NCI-H774 (cell line): ENCODE measurements at places on chromosomes 4 and X.
A peak's percentile ranks its signal among the peaks of the same experiment; 100 is the strongest.

- no peak for DNase-seq
Observed at GRCh38 chr4:18155067-18156041, 133.8 kb upstream of the LCORL start.

DNA sequence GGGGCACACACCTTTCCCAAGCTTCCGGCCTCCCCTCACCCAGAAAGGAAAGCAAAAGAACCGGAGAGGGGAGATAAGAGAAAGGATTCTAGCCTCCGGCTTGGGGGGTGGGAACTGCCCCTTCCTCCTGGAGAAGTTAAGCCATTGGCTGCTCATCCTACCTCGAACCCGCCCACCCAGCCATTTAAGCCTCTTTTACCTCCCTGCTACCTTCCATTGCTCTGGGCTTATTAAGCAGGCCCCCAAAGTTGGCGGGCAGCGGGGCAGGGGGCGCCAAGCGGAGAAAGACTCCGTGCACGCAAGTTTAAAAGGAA lies 2.3 kb downstream of the MAML3 start:
- DNase-seq = peak; percentile 72

- no peak for DNase-seq
Observed at GRCh38 chrX:145816601-145817315, 871 bp upstream of the SLITRK2 start.

DNA sequence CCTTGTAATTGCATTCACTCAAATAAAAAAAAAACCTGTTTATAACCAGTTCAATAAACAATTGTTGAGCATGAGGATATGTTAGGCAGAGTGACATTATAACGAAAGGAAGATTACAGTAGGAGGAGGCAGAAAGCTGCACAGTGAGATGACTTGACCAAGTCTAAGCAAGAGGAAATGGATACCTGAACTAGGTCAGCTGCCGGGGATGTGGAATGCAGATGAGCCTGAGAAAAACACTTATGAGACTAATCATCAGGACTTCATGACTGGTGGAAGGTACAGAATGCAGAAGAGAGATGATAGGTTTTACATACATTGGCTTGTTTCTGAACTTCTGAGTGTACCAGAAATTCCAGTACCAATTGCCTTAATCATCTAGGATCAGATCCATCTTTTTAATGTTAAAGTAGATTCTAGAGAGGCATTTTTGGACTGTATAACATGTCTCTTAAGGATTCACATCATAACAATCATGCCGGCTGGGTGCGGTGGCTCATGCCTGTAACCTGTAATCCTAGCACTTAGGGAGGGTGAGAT lies 208.1 kb upstream of the PPP3CA start:
- DNase-seq = no peak

DNA sequence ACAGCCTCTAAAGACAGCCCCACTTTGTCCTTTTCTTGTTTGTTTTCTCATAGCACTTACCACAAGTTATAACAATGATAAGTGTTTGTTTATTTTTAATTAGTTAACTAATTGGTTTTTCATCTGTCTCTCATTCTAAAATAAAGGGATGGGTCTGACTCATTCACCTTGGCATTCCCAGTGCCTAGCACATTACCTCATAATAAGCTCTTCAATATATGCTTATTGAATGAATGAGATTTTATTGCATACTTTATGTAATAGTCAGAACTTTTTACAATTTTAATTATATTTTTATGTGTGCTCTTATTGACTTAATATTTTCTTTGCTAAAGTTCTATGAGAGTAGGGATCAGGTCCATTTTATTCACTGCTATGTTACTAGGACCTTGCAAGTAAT lies 22.8 kb upstream of the PRKG2 start:
- no peak for DNase-seq

DNA sequence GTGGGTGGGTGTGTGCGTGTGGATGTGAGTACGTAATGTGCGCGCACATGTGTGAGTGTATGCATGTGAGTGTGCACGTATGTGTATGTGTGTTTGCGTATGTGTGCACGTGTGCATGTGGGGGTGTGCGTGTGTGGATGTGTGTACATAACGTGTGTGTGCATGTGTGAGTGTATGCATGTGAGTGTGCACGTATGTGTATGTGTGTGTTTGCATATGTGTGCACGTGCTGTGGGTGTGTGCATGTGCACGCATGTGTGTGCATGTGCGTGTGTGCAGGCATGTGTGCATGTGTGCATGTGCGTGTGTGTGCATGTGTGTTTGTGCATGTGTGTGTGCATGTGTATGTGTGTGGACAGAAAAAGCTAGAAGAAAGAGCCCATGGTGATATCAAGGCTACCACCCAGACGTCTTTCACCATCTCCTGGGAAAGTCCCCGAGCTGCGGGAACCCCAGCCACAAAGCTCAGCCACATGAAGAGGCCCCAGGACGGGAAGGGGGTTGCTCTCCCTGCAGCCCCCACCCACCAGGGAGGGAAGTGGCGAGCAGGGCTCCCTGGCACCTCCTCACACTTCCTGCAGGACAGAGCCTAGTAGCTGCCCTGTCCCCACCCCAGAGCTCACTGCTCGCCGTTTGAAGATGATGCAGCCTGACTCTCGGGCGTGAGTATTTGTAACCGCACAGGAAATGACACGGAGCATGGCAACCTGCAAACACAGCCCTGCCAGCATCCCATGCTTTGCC lies 108.3 kb downstream of the DCTD start:
- DNase-seq = no peak
